DMS53 (cell line): ENCODE measurements at places on chromosomes 11 and 22.

- peak; percentile 11 for DNase-seq
Measured at GRCh38 chr11:14386895-14387480, 28.0 kb upstream of the RRAS2 start.

DNA sequence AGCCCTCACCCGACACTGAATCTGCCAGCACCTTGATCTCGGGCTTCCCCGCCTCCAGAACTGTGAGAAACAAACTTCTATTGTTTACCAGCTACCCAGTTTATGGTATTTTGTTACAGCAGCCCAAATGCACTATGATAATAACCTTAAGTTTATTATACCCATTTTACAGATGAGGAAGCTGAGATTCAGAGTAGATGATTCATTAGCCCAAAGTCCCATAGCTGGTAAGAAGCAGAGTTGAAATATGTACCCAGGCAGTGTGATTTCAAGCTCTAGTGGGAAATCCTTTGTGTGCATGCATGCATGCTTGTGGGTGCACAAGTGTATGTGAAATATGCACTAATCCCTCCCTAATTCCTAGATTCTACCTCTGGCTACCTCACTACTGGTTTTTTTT is 7.9 kb downstream of the GRIK4 start:
- no peak for DNase-seq

DNA sequence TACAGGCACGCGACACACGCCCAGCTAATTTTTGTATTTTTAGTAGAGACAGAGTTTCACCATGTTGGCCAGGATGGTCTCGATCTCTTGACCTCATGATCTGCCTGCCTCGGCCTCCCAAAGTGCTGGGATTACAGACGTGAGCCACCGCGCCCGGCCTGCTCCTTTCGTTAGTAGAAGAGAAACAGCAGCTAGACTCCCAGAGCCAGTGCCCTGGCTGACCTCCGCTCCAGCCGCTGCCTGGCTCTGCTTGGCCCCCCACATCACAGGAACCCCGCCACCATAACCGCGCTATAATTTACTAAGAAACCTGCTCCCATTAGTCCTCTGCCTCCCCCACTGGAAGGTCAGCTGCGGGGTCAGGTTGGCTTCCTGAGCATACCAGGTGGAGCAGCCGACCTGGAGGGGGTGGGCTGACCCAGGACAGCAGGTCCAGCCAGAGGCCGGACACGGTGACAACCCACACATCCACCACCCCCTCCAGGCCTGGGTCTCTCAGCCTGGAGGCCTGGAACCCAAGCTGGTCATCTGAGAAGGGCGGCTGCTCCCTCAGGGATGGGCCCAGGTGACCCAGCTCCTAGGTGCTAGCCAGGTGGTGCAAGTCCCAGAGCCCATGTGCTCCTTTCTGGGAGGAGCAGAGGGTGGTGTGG is 7.5 kb upstream of the POLDIP3 start:
- DNase-seq: no peak

- DNase-seq: no peak
Measured at GRCh38 chr11:14105446-14105845, 142.9 kb downstream of the SPON1 start.

GRCh38 chr11:94545264-94546161 is 1.8 kb downstream of the FUT4 start:
- DNase-seq: no peak

GRCh38 chr11:64728757-64729365 is 5.9 kb upstream of the NRXN2 start:
- no peak for DNase-seq

DNA sequence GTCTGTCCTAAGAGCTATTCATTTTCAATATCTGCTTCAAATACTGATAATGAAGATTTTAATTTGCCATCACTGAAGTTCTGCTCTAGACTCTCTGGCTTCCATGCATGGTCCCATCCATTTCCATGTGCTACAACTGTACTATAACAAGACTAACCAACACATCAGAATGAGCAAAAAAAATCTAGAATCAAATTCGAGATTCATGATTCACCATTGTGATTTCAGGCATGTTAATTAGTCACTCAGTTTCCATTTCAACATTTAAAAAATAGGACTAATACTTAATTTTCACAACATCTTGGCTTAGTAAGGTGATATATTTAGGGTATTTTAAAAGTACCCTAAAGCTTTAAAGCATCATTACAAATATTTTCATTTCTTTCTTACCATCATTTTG is 22.8 kb downstream of the PICALM start:
- DNase-seq: no peak

DNA sequence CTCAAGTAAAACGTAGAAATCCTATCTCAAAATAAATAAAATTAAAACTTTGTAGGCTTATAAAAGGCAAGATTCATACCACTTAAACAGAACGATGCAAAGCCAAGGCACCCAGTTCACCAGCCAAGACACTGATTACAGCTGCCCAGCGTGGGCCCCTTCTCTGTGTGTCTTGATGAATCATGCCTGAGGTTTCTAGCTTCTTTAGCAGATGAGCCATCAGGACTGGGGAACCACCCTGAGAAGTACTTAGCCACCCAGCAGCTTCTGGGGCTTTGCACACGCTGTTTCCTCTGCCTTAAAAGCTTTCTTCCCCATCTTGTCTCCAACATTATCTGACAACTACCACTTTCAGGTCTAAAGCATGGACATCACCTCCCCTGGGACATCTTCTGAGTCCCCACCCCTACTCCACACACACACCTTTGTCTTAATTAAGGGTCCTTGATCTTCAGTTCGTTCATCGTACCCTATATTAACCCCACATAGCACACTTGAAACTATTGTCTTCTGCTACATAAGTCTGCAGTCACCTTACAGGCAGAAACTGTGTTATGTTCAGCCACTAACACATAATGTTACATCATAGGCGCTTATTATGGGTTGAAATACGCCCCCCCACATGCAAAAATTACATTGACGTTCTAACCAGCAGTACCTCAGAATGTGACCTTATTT is 8.7 kb upstream of the LAYN start:
- DNase-seq: peak; percentile 17

GRCh38 chr22:19713650-19714311 is 522 bp upstream of the SEPTIN5 start:
- peak; percentile 39 for DNase-seq

DNA sequence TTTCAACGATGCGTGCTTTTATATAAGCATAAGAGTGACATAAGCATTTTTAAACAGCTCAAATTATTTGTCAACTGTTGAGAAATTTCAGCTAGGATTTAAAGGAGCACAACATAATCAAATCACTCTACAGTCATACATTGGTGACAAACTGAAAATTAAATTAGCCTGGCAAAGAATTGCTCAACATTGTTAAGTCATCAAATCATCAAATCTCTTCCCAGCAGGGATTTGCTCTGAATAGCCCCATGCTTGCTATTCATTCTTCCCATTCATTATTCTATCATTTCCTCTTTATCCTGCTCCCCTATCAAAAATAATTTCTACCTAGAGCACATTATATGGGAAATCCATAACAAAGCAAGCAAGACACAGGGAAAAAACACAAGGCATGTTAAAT is 198.7 kb upstream of the LUZP2 start:
- DNase-seq: no peak

- DNase-seq: no peak
Measured at GRCh38 chr22:21876486-21877176, 9.2 kb upstream of the MAPK1 start.

GRCh38 chr11:16013242-16013641 is 343.1 kb downstream of the SOX6 start:
- DNase-seq: no peak

GRCh38 chr11:84541731-84542340 is 1085.3 kb downstream of the DLG2 start:
- DNase-seq: no peak

GRCh38 chr11:64500176-64501013 is 90.6 kb upstream of the SLC22A12 start:
- no peak for DNase-seq

GRCh38 chr22:46661221-46661851 is 41.1 kb downstream of the GRAMD4 start:
- DNase-seq: peak; percentile 96

DNA sequence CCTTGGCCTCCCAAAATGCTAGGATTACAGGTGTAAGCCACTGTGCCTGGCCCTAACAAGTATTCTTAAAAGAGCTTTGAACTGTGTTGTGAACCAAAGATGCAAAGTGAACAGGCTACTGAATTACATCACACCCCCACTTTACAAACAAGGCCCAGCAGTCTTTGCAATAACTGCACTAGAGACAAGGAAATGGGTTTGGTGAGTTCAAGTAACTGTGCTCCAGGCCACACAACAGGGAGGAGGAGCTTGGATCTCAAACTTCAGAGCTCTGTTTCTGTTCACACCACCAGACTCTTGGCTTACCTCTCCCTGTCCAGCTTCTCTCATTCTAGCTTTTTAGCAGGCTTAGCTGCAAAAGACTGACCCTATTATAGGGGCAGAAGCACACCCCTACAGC is 30.4 kb upstream of the RASL10A start:
- DNase-seq: no peak

- peak; percentile 72 for DNase-seq
Measured at GRCh38 chr11:16126362-16126761, 230.0 kb downstream of the SOX6 start.

- no peak for DNase-seq
Measured at GRCh38 chr11:27248576-27249509, 114.2 kb downstream of the CCDC34 start.

DNA sequence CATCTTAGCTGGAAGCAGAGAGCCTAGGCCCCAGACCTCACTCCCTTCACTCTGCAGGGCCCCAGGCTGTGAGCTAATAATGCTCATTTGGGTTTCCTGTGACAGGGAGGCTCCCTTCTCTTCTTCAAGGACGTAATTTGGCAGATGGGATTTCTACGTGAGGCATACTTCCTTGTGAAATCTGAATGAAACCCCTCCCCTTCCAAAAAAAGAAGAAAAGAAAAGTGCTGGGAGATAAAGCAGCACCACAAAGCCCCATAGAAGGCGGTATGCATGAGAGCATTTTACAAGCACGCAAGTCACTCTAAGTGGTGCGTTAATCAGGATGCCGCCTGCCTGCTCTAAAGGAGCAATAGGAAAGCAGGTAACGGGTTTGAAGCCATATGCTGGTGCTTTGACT is 5.7 kb downstream of the P2RX3 start:
- DNase-seq: no peak

DNA sequence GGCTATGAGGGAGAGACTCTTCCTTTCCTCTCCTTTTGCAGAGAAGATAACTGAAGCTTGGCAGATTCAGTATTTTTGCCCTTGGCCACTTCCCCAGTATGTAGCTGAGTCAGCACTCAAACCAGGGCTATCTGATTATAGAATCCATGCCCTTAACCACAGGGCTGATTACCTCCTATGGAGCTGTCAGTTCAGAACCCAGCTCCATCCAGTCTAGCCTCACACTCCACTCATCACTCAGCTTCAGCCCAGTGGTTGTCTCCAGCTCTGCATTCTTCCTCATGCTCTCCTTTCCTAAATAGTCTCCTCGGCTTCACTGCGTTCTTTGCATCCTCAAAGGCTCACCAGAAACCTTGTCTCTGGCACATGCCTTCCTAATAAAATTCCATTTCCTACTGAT is 151.6 kb upstream of the BLID start:
- DNase-seq: no peak

DNA sequence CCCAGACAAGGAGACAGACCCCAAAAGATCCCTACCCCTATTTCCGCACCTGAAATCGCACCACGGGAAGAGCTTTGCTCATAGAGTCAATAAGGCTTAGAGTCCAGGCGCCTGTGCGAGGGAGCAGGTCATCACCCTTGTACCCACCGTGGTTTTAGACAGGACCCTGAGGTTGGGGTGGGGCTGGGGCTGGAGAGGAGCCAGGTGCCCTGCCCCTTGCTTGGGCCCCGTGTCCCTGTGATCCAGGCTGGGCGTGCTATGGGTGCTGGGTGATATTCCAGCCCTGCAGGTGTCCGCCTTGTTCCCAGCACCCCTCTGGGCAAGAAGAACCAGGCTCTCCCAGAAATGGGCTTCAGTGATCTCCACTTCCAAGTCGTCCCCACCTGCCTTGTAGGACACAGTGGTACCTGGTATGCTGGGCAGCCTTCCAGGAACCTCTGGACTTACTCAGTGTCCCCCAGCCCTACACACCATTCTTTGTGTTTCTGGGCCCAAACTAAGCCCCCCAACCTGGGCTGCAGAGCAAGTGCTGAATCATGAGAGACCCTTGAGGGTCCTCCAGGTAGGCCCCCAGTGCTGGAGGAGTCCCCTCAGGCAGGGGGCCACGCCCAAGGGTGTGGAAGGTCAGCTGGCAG is 4.5 kb downstream of the CD81 start:
- no peak for DNase-seq

DNA sequence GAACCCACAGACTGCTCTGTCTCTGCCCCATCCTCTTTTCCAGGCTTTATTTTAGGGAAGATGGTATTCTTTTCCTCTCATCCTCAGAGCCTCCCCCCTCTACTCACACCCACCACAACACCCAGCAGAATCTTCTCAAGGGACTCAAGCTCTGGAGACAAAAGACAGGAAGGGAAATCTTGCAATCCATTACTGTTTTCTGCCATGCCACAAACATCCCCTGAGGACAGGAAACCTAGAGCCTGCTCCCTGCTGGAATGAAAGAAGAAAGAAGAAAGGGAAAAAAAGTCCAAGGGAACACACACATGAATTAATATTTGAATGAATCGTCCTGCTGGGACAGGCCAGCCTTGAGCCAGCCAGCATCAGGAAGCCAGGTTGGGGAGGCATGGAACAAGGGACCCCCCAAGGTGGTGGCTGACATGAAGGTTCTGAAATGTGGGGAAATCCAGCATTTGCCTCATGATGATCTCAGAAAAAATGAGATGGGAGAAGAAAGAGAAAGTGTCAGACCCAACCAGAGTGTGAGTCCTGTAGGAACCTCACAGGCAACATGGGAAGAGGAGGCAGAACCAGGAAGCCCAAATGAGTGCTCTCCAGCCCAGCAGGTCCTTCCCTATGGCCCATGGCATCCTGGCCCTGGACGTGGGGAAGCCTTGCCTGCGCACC is 34.0 kb downstream of the SLCO2B1 start:
- DNase-seq: no peak

DNA sequence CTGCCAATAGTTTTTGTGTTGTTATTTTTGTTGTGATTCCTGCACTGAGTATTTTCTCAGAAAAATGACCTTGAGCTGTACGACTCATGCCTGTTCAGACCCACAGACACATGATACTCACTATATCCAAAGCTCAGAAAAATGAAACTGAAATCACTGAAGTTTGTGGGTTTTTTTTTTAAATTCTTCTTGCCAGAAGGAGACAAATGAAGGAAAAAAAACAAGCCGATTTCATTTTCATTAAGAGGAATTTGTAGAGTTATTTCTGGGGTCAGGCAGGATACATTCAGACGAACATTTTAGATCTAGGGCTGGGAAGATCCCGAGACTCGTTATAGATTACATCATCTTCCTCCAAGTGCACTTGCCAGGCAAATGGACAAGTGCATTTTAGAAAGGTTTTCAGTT is 60.4 kb downstream of the BMAL1 start:
- DNase-seq: peak; percentile 83

GRCh38 chr22:44438056-44438455 is 60.0 kb downstream of the RTL6 start:
- DNase-seq: no peak

GRCh38 chr11:105719073-105719822 is 109.4 kb downstream of the GRIA4 start:
- DNase-seq: peak; percentile 97

DNA sequence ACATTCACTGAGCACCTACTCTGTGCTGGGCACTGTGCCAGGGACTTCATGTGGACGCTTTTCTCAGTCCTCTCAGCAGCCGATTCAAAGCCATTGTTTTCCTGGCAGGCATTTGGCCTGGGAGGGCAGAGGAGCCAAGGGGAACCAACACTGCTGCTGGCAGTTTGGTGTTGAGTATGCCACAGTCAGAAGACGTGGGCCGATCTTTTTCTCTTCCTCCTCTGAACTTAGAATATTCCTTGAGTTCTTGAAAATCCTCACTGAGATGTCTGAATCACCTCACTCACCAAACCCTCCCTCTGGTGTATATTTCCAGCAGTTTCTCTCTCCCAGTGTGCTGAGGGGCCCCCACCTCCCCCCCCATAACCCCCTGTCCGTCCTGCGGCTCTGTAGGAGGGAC is 114.5 kb upstream of the CRYBB3 start:
- no peak for DNase-seq
